ENCODE measurements at places on chromosomes 5 and 9. TPM values are rescaled to one million over a fixed set of nuclear protein-coding genes. Genes with fewer than 3 reads are reported as not detected.

GRCh38 chr5:119340597-119341218, 15.1 kb upstream of the TNFAIP8 start:
- no peak for DNase-seq

DNA sequence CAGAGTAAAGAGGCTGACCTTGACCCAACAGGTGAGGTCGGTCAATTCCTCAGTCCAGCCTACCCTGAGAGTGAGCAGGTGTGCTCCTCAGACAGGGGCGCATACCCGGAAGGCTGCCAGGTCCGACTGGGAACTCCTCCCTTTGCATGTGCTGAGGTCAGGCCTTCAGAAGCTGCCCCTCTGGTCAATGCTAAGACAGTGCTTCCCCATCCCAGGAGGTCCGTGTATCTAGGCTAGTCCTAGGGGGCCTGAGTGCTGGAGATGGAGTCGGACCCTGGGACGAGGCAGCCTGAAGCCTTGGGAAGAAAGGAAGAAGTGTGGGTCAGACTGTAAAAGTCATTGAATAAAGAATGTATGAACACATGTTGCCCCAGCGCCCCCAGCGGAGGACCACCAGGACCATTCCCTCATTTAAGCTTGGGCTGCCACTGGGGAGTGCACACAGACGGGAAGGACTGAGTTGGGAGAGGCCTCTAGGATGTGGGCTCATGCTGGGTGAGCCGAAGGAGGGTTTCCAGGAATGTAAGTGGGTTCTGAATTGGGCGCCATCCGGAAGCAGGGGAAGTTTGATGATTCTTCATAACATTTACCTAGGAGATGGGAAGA, 41.0 kb upstream of the GFPT2 start:
- no peak for DNase-seq

DNA sequence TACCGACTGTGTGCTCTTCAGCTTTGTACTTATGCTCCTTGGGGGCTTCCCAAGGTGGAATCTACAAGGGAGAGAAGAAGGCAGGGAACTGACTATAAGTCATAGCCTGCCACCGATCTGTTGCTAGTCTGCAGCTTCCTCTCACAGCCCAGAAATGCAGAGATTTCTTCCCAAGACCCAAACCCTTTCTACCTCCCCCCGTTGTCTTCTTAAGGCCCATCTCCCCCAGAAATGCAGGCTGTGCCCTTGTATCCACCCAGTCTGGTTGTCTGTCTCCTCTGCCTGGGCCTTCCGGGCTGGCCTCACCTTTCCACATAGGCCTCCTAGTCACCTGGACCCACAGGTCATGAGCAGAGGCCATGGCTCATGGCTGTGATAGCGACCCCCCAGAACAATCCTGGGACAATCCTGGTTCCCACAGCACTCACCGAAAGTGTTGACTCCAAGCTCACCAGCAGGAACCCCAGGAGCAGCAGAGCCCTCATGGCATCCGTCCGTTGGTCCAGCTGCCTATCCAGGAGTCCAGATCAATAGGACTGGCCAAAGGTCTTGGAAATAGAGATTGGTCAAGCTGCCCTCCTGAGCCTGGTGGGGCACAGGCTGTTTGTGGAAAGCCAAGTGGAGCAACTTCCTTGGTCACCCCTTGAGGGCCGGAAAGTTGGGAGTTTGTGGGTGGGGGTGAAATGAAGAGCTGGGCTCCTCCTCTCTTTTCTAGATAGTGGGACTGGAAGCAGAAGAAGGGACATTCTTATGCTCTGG, at the start of gene F12:
F12 (minus strand) TSS at position 522 of the 759 bp plus-strand sequence; CDS start at position 485, 37 bp downstream.
- DNase-seq, result no peak

GRCh38 chr9:93270976-93271375, 87.0 kb downstream of the WNK2 start:
- DNase-seq, result no peak

- no peak for DNase-seq
These were observed 108.5 kb downstream of the ARHGAP26 start for GRCh38 chr5:142878638-142879037.

DNA sequence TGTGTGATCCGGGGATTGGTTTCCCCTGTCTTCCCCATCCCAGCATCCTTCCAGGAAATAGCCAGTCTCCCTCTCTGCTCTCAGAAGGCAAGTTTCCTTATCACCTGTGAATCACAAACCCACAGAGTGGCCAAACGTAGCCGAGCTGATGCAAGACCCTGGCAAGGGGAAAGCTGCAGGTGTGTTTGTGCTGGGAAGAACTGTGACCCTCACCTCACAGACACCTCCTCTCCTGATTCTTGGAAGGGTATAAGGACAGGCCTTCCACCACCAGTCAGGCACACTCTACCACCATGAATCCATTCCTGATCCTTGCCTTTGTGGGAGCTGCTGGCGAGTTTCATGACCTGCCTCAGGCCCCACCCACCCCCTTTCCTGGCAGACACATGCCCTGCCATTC, at the start of gene PRSS3:
PRSS3 (plus strand) TSS at position 281 of the 400 bp plus-strand sequence; CDS start at position 294, 13 bp downstream.
- DNase-seq, result no peak

GRCh38 chr5:6384856-6385255, 6.5 kb upstream of the MED10 start:
- no peak for DNase-seq

- peak; percentile 92 for DNase-seq
These were observed at the start of gene MEF2C for GRCh38 chr5:88883059-88883835. MEF2C (minus strand) TSS chr5:88883184; CDS start chr5:88823788, 59,396 bp downstream.

GRCh38 chr9:135905380-135906258, 1.7 kb downstream of the CAMSAP1 start:
- DNase-seq, result peak; percentile 35

DNA sequence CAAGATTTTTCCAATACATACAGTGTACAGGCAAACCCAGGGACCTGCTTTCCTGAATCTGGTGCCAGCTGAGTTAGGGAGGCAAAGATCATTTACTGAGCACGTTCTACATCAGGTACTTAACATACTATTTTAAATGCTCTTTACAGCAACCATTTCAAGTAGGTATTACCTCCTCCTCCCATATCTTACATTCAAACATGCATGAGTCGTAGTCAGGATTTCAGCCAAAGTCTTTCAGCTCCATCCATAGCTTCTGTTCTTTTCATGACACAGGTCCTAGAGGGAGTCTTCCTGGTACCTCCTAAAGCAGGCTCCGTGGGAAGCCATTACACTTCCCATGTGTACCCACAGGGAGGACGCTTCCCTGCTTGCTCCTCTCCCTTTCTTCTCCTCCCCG, 11.7 kb downstream of the KCNV2 start:
- no peak for DNase-seq

- no peak for DNase-seq
These were observed 46.8 kb upstream of the FCN1 start for GRCh38 chr9:134964271-134965055.

DNA sequence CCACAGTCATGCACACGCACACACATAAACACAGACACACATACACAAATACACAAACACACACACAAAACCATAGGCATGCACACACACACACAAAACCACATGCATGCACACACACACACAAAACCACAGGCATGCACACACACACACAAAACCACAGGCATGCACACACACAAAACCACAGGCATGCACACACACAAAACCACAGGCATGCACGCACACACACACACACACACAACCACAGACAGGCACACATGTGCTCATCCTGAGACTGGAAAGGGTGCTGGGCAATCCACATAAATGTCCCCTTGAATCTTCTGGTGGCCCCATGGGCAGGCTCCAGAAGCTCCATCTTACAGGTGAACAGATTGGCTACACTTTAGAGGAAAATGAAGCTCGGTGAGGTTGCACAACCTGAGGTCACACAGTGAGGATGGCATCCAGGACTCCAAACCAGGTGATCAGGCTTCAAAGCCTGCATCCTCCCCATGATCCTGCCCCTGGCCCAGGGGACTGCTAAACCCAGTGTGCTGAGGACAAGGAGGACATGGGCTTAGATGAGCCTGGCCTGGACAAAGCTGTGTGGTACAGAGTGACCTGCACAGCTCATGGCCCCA, 144.8 kb downstream of the GADD45G start:
- no peak for DNase-seq

- no peak for DNase-seq
These were observed 34.4 kb downstream of the TTLL11 start for GRCh38 chr9:122058709-122059108.

DNA sequence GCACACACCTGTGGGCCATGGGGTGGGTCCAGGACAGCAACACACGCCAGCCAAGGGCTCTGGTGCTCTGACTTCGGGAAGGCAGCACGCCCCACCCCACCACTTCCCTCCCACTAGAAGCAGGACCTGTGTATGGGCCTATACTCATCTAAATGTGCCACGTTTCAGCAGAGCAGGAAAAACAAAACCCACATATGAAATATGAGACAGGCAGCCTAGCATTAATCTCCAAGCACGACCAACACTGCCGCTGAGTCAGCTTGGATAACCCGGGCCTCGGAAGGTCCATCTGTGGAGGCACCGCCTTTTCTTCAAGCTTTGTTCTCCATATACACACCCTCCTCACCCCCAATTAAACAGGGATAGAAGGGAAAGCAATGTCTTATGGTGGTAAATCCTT, 203.1 kb downstream of the ROR2 start:
- DNase-seq, result no peak

DNA sequence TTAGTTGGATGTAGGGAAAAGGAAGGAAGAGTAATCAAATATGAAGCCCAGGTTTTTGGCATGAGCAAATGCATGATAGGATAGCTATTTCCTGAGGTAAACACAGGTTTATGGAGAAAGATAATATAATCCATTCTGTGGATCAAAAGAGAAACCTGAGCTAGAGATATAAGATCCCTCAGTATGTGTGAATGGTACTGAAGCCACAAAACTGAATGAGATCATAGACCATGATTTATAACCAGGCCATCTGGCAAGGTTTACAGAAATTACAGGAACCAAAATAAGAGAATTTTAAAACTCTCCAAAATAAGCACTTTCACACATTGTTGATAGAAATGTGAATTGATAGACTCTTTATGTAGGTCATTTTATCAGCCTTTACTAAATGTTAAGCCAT, 28.7 kb upstream of the ECM2 start:
- no peak for DNase-seq

GRCh38 chr5:9473624-9474023, 72.3 kb downstream of the SEMA5A start:
- DNase-seq, result peak; percentile 19

GRCh38 chr9:124639637-124640036, 131.5 kb downstream of the NR6A1 start:
- DNase-seq, result no peak

DNA sequence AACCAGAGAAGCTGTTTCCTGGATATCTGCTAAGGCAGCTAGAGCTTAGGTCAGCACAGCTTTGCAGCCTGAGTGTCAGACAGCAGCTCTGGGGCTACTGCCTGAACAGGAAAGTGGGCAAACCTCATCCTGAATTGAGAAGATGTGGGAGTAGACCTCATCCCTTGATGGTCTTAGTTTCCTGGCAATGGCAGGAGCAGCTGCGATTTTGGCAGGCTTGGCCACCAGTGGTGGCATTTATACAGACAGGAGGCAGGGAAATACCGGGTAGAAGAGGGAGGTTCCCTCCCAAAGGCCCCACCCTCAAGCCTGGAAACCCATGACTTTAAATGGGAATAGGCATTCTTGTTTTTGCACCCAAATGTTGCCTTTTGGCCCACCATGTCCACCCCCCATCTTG, 69.7 kb downstream of the LIX1 start:
- DNase-seq, result peak; percentile 75

DNA sequence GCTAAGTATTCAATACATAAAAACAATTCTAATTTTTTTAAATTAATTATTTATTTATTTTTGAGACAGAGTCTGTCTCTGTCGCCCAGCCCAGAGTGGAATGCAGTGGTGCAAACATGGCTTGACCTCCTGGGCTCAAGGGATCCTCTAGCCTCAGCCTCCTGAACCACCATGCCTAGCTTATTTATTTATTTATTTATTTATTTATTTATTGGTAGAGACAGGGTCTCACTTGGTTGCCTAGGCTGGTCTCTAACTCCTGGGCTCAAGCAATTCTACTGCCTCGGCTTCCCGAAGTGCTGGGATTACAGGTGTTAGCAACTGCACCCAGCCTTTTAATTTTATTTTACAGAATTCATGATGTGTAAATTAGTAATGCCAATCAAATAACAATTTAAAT, 33.7 kb upstream of the ZFYVE16 start:
- DNase-seq, result no peak

DNA sequence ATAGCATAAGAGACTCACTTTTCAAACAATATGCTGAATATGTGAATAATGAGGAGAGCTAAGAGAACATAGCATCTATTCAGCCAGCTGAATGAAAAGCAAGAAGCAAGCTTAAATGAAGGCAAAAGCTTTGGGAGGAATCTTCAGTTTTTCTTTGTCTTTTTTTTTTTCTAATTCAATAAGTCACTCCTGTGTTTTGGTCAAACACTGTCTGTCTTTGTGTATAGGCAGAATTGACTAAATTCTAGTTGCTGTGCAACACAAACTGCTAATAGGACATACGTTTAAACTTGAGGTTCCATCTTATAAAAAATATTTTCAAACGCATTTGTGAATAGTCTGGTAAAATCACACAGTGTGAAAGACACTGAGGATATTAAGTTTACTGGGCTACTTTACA, 156.9 kb upstream of the KCNN2 start:
- DNase-seq, result no peak

DNA sequence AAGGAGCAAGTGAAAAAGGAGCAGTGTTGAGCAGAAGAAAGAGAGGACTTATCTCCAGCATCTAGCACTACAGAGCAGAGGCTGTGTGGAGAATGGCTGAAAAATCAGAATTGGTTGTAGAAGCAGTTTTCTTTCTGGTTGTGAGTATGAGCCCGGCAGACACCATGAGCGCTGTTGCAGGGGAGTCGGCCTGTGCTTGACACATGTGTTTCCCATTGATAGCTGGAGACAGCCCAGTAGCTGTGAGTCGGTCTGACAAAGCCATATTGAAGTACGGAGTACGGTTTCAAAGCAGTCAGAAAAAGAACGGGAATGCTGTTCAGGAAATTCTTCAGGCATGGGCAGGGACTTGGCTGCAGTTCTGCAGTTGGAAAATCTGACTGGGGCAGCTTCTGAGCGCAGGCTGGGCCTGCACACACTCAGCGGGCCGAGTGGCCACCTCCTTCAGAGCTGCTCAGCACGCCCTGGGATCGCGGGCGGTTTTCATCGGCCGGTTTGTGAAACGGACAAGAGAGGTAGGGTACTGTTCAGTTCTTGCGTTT, at the start of gene SGCD:
SGCD (plus strand) TSS at position 447 of the 542 bp plus-strand sequence.
- DNase-seq, result peak; percentile 95

DNA sequence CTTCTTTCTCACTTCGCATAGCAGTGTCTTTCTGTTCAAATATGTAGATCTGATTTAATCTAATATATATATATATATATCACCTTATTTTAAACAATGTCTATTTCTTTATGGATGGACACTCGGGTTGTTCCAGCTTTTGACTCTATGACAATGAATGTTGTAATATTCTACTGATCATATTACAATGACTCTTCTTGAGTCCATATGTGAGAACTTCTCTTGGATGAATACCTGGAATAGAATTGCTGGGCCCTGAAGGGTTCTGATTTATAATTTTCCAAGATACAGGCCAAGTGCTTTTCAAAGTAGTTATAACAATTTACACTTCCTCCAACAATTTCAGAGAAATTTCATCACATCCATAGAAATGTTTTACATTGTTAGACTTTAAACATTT, 28.8 kb downstream of the NTRK2 start:
- peak; percentile 38 for DNase-seq

- no peak for DNase-seq
These were observed 113.5 kb upstream of the PCA3 start for GRCh38 chr9:76650692-76651091.

Gene ADAMTSL2
- total RNA-seq, result 4.3 TPM

Gene SPINK6
- total RNA-seq, result not detected

Gene TAF1L
- total RNA-seq, result 0.21 TPM

Gene BAAT
- 0.41 TPM for total RNA-seq

Gene SMIM32
- total RNA-seq, result not detected

Gene PCDHGA2
- 3.7 TPM for total RNA-seq
